Neural crest cell (in vitro differentiated cells): ENCODE measurements at places on chromosomes 12 and 14. TPM values are rescaled to one million over a fixed set of nuclear protein-coding genes. Genes with fewer than 3 reads are reported as not detected.

The SAMD4A gene
- 3.0 and 4.7 TPM in 2 replicates for total RNA-seq

The TAS2R19 gene
- 2.8 and 3.3 TPM in 2 replicates for total RNA-seq

The TMEM30B gene
- 0.07 TPM in 1 of 2 replicates, not detected in the other for total RNA-seq

The TAS2R50 gene
- 1.0 and 1.3 TPM in 2 replicates for total RNA-seq

The CD27 gene
- not detected in 2 replicates for total RNA-seq

The BCL2L14 gene
- total RNA-seq: 0.86 and 1.2 TPM in 2 replicates

The FSCB gene
- total RNA-seq: not detected in 2 replicates

The ATF7 gene
- 32.5 and 37.4 TPM in 2 replicates for total RNA-seq

The KRT79 gene
- total RNA-seq: not detected in 2 replicates

The AMN gene
- total RNA-seq: 0.23 and 0.66 TPM in 2 replicates

The GLIPR1 gene
- 0.36 and 0.84 TPM in 2 replicates for total RNA-seq

DNA sequence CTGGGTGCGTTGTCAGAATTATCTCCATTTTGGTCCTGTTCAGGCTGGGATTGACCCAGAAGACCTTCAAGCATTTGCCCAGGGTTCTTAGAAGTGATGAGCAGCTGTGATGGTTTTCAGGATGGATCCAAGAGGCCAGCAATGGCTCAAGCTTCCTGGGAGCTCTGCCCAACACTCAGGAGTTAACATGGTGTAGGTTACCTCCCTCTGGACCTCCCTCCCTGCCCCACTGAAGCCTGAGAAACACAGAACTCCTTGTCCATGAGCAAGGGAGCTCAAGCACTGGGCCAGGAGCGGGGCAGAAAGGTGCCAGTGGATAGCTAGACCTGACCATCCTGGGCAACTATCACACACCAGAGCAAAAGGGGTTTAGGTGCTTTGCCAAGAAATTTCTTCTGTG is 148.4 kb upstream of the FKBP4 start:
- DNase-seq: no peak

DNA sequence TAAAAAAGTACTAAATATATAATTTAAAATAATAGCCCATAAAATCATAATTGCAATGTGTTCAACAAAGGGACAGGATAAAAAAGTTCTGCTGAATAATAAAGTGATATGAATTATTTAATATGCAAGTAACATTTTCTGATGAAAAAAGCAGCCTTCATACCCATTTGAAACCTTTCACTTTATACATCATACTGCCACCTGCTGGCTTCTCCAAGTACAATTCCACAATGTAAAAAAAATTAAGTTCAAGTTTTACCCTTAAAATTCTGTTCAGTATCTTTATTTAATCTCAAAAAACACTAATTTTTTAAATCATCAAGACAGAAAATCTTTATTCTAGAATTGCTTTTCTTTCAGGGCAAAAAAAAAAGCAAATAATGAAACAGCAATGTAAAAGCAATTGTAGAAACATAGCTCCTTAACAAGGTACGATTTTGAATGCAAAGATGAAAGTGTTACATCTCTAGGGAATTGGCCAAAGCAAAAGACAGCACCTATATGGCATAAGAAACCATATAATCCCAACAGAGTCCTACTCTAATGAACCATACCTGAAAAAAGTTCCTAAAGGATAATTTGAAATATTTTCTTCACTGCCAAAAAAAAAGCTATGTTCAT is 15.0 kb downstream of the MDM1 start:
- DNase-seq: peak; percentile 43

DNA sequence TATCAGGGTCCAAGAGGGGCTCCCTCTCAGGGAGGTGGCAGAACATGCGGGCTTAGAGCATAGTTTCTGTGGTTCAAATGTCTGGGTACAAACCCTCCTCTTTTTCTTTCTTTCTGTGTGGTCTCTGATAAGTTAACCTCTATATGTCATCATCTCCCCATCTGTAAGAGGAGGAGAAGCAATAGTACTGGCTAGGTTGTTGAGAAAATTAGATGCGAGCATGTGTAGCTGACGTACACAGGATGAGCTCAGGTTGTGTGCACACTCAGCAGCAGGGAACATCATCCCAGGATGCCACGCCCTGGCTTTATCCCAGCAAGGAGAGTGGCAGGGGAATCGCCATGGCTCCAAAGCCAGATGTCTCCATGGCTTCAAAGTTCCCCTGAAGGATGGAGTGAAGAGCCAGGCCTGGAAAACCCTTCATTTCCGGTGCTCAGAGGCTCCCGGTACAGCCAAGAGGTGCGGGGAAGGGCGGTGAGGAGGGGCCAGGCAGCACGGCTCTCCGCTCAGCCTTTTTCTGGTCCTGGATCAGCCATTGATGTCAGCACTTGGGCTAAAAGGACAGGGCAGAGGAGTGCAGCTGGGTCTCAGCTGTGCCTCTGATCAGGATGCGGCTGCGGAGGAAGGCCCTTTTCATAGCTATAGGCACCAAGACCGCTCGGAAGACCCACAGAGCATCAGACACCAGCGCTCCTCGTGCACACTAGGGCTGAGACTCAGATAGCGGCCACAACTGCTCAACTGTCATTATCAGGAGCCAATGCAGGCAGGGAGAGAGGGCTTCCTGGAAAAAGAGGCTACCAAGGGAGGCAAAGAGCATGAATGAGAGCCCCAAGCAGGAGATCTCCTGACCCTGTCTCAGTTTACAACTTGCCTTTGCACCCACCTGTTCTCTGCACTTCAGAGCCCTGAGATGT is 41.5 kb downstream of the ARL6IP4 start:
- no peak for DNase-seq

DNA sequence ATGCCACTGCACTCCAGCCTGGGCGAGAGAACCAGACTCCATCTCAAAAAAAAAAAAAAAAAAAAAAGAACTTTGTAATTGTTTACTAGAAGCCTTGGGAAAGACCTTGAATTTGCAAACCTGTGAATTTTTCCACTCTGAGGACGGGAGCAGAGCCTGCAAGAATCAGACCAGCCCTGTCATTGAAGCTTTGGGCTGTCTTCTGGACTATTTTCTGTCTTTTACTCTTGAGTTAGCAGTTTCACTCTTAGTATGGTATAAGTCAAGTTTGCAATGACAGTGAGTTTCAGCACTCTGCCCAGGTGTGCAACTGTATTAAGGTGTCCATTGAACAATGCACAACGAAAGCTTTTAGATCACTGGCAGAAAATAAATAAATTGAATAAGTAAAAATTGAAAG is 81.4 kb upstream of the KRAS start:
- no peak for DNase-seq

- DNase-seq: no peak
These were observed 28.7 kb upstream of the CD9 start for GRCh38 chr12:6171409-6172015.

- DNase-seq: no peak
These were observed 14.9 kb upstream of the TAC3 start for GRCh38 chr12:57031138-57031725.

- no peak for DNase-seq
These were observed 671 bp downstream of the ESYT1 start for GRCh38 chr12:56128670-56129205.

- no peak for DNase-seq
These were observed 76.1 kb upstream of the KRR1 start for GRCh38 chr12:75587340-75588106.

DNA sequence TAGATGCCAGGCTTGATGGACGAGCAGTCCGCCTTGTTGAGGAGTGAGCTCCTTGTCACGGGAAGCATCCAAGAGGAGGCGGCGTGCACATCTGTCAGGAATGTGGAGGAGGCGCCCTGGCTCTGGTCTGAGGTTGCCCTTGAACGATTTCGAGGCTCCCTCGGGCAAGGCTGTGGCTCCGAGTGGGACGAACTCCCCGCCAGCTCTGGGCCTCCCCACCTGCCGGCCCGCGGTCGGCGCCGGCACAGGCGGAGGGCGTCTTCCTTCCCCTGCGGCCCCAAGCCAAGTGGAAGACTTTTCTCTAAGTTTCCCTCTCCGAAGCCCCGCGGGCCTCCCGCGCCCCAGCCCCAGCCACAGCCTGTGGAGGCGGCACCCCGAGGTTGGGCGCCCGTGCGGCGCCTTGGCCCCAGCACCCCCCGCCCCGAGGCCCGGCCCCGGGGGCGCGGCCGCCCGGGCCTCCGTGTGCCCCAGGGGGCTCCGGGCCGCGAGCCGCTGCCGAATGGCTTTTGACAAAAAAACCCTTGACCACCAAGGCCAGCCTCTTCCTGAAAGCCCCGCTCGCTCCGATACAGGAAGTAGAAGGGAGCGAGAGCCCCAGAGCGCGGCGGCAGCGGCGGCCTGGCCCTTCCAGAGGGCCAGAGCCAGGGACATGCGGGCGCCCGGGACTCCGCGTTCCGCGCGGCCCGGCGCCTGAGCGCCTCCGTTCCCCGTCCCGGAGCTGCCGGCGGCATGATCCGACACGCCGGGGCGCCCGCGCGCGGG is at the start of gene RIN3:
Gene RIN3, plus strand, starts transcription at position 578 of the 762 bp plus-strand sequence. Its CDS starts 152 bp downstream, at position 730.
- DNase-seq: peak; percentile 52

DNA sequence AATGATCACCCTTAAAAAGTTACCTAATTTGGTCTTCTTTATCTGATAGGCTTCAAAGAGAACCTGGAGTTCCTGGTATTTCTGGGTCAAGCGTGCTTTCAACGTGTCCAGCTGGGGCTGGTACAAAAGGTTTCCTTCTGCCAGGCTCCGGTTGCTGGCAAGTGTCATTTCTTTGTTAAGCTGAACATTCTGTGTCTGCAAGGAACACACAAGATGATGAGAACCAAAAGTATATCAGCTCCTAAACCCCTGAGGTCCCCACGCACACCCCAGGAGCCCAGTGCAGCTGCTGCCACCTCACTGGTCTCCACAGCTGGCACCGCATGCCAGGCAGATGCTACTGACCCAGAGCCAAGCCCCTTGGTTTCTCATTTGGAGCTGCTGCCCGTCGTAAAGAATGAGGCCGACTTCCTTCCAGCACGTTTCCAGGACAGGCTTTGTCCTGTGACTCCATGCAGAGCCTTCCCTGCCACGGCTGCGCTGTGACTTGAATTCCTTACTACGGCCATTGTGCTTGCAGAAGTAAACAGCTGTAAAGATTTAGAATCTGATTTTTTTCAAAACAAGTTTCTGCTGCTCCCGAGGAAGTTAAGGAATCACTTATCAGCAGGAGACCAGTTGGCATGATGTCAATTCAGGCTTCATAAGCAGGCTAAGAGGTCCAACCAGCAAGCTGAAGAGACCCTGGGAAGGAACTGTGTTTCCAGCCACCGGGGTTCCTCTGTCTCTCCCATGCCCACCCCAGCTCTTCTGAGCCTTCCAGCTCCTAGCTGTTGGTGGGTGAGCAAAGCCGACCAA is 24.9 kb downstream of the VPS37B start:
- no peak for DNase-seq

GRCh38 chr12:110538869-110539622 is 36.9 kb downstream of the RAD9B start:
- no peak for DNase-seq

GRCh38 chr14:21894003-21894897 is 220.6 kb upstream of the OR4E1 start:
- no peak for DNase-seq

- DNase-seq: no peak
These were observed 193.0 kb downstream of the MON2 start for GRCh38 chr12:62659453-62660295.

GRCh38 chr12:104736307-104736706 is 221.8 kb downstream of the SLC41A2 start:
- DNase-seq: no peak

DNA sequence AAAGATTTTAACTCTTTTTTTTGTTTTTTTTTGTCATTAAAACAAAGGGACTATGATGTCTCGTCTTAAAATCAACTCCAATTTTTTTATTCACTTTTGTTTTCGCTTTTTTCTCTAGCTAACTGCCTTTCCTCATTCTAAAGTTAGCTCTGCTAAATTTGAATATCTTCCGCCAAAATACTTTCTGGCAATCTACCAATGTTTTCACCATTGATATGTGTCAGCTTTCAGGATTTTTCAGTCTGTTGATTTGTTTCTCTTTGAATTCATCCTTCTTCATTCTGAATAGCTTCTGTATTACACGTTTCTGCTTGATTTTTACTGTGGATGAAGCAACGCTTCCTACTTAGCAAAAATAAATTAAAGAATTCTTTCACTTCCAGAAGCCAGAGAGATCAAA is 38.7 kb upstream of the NOVA1 start:
- no peak for DNase-seq

DNA sequence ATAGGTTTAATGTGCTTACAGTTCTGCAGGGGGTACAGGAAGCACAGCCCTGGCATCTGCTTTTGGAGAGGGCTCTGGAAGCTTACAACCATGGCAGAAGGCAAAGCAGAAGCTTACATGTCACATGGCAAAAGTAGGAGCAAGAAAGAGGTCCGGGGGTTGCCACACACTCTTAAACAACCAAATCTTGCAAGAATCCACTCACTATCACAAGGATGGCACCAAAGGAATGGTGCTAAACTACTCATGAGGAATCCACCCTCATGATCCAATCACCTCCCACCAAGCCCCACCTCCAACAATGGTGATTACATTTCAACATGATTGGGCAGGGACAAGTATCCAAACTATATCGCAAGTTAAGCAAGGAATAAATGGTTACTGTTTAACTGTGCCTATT is 255.8 kb upstream of the AVPR1A start:
- DNase-seq: no peak

DNA sequence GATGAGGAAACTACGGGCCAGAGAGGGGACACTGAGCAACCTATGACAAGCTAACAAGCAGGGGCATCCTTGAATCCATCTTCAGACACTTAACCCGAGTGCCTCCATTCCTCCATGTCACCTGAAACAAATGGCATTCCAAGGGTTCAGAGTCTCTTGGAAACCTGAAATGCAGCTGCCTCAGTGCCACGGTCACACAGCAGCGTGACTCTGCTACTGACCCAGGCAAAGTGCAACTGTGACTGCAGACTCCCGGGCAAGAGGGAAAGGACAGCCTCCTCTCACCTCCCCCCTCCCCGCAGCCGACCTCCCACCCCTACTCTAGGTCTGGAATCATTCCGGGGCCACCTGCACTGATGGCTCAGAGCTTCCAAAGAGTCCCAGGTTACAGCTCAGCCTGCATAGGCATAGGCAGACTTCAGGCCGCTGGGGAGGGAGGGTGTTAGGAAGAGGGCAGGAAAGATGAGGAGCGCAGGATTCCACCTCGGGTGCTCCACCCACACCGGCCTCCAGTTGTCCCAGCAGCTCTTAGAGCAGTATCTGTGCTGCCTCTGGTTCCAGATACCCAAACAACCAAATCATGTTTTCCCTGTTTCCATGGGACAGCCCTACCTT is 53.2 kb downstream of the KCNK10 start:
- DNase-seq: no peak

DNA sequence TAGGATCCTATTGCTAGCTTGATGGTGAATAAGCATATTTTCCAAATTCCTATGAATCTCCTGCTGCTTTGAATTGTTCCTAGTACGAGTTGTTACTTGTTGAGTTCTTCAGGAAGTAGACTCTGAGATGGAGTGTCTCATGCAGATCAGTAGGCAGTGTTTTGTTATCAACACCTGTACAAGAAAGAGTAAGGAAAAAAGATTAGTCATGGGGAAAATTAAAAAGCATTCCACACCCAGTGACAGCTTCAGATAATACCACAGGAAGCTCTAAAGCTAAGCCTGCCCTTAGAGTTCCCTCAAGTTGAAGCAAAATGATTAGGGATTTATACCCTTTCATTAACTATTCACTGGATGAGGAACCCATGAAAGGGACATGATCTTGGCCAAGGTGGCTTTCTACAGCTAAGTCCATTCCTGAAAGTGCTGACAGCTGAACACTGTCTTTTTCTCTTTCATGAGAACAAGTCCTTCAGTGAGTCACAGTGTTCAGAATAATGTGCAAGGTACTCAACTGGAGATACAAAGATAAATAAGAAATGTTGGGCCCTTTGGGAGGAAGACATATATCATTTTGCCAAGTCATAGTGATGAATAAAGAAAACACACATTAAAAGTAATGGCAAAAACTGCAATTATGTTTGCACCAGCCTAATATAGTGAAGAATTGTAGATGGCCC is 49.1 kb downstream of the CCER1 start:
- DNase-seq: no peak
